ENCODE measurements at places on chromosomes 3 and 15. TPM values are rescaled to one million over a fixed set of nuclear protein-coding genes. Genes with fewer than 3 reads are reported as not detected.

Gene PCLAF
- total RNA-seq = 0.48 TPM

DNA sequence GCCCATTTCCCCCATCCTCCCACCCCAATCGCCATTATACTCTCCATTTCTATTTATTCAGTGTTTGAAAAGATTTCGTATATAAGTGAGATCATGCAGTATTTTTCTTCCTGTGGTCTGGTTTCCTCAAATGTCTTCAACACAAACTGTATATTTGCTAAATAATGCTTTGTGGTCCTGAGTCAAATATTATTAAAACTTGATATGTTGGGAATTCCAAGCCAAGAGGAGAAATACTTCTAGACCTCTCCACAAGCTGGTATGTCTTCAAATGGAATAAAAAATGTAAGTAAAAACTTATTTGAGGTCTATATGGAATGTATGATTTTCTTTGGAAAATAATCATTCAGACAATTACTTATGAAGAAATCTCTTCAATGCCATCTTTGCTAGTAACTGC, 122.5 kb upstream of the TSC22D2 start:
- no peaks in the 10 kb centered on the region for H3K4me1 ChIP-seq
- no peak for DNase-seq
- no peak overlapping the region for H3K27ac ChIP-seq
- H3K4me3 ChIP-seq = no peak overlapping the region

Gene DHX30
- total RNA-seq = 46.4 TPM

DNA sequence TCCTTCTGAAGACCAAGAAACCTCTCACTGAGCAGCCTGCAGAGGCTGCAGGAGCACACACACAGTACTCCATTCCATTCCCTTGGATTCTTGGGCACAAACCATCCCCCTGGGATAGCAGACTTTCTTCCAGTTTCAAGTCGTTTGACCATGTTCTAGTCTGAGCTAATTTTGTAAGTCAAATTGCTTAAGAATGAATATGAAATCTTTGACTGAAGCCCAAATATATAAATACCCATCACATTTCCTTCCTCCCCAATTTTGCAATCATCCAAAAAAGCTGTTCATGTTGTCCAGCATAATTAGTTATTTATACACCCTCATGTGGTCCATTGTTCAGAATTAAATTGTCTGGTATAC, 231.2 kb upstream of the TPRG1 start:
- no peaks in the 10 kb centered on the region for H3K36me3 ChIP-seq
- H3K4me1 ChIP-seq = no peaks in the 10 kb centered on the region
- H3K27me3 ChIP-seq = no peaks in the 10 kb centered on the region

GRCh38 chr3:128933922-128934253, 54.5 kb downstream of the ACAD9 start:
- H3K36me3 ChIP-seq = no peaks in the 10 kb centered on the region
- DNase-seq = no peak
- H3K4me3 ChIP-seq = no peak overlapping the region
- no peaks in the 10 kb centered on the region for H3K4me1 ChIP-seq
